ENCODE measurements at places on chromosomes 3 and 15. TPM values are rescaled to one million over a fixed set of nuclear protein-coding genes. Genes with fewer than 3 reads are reported as not detected.

The PARP3 gene
- total RNA-seq: 3.1 TPM

The CD86 gene
- 0.07 TPM for total RNA-seq

The CAMKV gene
- not detected for total RNA-seq

The MFGE8 gene
- 23.2 TPM for total RNA-seq

The SEMA5B gene
- 0.34 TPM for total RNA-seq

The FSTL1 gene
- 122 TPM for total RNA-seq

The EOMES gene
- 0.34 TPM for total RNA-seq

The LYZL4 gene
- not detected for total RNA-seq

The SAMD7 gene
- total RNA-seq: not detected

The PLD1 gene
- 13.3 TPM for total RNA-seq

The P4HTM gene
- total RNA-seq: 13.3 TPM

The TLR9 gene
- 0.07 TPM for total RNA-seq

The RPP25 gene
- total RNA-seq: 5.8 TPM

The CD96 gene
- total RNA-seq: not detected

The IRAK2 gene
- total RNA-seq: 20.1 TPM

The TRH gene
- total RNA-seq: not detected

The RETNLB gene
- not detected for total RNA-seq

The OR5H2 gene
- total RNA-seq: not detected

The CGNL1 gene
- 1.4 TPM for total RNA-seq

The TMEM266 gene
- total RNA-seq: 0.34 TPM

The USP19 gene
- total RNA-seq: 68.7 TPM

The SKOR1 gene
- total RNA-seq: under 0.01 TPM

The RPSA gene
- 2,581 TPM for total RNA-seq
